ENCODE measurements at places on chromosomes 2 and 18.

- peak; percentile 45 for DNase-seq
Measured at GRCh38 chr2:64869126-64869525, 120.1 kb upstream of the SLC1A4 start.

- DNase-seq, result no peak
Measured at GRCh38 chr2:200318940-200319435, 12.5 kb downstream of the SPATS2L start.

GRCh38 chr18:1488957-1489356, 584.3 kb downstream of the ADCYAP1 start:
- no peak for DNase-seq

DNA sequence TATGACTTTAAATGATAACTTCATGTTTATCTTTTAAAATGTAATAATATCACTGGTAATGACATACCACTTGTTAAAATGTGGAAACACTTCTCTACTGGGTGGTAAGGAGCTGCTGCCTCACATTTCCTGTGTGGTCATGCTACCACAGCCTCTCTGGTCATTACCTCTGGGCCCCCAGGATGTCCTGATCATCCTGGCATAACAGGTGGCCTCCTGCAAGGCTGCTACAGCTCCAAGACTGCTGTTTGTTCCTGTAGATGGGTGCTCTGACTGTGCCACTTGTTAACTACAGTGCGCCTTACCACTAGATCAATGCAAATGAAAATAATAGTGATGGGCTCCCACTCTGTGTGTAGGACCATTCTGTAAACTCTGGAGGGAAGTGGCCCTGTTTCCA, 500.2 kb upstream of the SPRED2 start:
- no peak for DNase-seq

- DNase-seq, result no peak
Measured at GRCh38 chr18:2337552-2338141, 233.7 kb downstream of the METTL4 start.

- no peak for DNase-seq
Measured at GRCh38 chr2:83970217-83970929, 488.7 kb downstream of the SUCLG1 start.

GRCh38 chr2:226693521-226693920, 106.1 kb downstream of the IRS1 start:
- no peak for DNase-seq

Data from femur (tissue), 1 donor.